ENCODE measurements at places on chromosomes 4 and X.

GRCh38 chrX:18964026-18964425 is 19.9 kb downstream of the PHKA2 start:
- no peak for DNase-seq

DNA sequence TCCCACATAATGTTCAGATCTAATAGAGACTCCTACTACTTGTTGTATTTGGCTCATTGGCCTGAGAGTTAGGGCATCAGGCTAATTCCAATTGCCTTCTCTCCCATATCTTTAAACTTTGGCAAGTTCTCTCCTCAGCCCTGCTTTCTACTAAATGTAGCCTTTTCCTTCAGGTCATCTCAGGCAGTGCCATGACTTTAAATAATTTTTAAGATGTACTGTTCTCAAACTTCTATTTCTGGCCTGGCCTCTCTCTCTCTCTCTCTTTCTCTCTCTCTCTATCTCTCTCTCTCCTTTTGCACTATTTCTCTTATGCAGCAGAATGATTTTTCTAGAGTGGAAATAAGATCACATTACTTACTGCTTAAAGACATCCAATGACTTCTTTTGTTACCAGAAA is 114.5 kb upstream of the PAQR3 start:
- DNase-seq, result no peak

DNA sequence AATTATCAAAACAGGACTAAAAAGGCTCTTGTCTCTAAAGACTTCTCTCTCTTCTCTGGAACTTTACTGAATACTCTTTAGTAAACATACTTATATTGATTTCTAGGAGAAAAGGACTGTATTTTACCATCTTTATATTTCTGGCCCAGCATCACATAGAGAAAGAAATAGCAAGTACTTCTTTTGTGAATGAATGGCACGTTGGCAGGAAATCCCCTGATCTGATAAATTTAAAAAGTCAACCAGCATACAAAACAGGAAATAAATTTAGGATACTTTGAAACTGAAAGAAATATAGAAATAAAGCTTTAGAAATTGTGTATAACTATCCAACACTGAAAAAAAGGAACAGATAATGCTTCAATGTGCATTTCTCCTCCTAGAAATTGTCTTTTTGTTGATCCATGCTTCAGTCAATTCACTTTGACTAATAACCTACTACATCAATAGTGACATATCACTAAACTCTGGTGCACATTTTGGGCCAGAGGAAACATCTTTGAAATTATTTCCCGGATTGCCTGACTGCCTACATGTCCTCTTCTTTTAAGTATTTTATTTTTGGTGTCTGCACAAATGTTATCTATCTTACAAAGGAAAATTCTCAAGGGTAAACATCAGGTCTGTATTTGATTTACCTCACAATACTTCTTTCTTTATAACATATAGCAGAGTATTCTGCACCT is 183.5 kb upstream of the FSTL5 start:
- DNase-seq, result no peak

DNA sequence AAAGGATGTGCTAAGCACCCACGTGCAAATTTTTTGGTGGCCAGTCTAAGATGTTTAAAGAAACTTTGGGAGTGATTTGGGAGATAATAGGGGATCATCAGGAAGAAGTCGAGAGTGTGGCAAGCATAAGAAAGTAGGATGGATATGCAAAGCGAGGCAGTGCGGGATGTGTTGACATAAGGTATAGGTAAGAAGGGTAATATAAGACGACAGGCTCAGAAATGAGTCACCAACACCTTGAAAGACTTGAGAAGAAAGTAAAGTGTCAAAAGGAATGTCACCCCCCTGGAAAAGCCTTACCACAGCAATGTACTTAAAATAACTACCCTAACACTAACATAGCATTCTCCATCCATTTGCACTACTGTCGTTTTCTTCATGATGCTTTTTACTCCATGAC is 69.8 kb upstream of the BMP2K start:
- no peak for DNase-seq

GRCh38 chr4:103422467-103423219 is 224.5 kb upstream of the CENPE start:
- no peak for DNase-seq

All from central memory CD8-positive, alpha-beta T cell (primary cell).